Gastrocnemius medialis (tissue), 4 donors: ENCODE measurements at places on chromosomes 6 and 20. TPM values are rescaled to one million over a fixed set of nuclear protein-coding genes. Genes with fewer than 3 reads are reported as not detected.

DNA sequence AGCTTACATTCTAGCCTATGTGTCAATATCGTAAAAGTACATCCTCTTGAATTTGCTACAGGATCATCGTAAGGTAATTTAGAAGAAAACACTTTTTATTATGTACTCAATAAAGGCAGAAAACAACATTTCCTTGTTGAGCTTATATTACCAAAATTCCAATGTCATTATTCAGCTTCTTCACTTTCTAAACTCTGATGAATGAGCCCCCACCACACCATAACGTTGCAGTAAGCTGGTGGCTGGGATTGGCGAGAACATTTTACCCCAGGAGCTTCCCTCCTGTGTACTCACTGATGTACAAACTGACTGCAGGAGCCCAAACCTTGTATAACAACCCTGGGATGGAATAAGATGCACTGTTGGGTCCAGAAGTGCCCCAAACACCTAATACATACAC is 238.1 kb upstream of the MARCKS start:
- DNase-seq = no peak

DNA sequence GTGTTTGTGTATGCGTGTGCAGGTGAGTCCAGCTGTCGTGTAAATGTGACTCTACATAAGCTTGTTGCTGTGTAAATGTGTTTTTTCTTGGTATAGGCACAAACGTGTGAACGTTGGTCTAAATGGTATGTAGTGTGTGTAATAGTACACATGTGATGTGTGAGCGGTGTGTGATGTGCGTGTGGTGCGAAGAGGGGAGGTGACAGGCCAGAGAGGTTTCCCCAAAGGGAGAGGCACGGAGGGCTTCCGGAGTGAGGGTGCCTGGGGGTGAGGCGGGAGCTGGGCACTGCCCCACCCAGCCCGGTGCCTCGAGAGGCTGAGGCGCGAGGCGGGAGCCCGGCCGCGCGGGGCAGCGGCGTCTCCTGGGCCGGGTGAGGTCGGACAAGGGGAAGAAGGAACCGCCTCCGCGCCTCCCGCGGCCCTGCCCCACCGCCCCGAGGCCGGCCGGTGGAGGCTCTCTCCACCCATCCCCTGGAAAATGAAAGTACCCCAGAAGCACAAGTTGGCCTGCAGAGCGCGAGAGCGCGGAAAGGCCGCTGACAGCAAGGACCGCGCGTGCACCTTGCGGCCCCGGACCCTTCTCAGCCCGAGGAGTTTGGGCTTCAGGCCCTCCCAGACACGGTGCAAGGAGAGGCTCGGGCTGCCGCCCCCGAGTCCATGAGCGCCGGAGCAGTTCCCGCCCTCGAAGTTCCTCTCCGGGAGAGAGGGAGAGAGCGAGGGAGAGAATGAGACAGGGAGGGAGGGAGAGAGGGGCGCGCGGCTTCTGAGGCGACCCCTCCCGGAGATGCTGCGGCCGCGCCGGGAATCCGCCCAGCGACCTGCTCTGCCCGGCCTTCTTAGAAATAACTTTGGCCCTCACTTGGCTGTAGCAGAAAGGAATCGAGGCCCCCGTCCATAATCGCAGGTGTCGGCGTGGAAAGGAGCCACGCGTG is 43.2 kb upstream of the OSTM1 start:
- DNase-seq = no peak

DNA sequence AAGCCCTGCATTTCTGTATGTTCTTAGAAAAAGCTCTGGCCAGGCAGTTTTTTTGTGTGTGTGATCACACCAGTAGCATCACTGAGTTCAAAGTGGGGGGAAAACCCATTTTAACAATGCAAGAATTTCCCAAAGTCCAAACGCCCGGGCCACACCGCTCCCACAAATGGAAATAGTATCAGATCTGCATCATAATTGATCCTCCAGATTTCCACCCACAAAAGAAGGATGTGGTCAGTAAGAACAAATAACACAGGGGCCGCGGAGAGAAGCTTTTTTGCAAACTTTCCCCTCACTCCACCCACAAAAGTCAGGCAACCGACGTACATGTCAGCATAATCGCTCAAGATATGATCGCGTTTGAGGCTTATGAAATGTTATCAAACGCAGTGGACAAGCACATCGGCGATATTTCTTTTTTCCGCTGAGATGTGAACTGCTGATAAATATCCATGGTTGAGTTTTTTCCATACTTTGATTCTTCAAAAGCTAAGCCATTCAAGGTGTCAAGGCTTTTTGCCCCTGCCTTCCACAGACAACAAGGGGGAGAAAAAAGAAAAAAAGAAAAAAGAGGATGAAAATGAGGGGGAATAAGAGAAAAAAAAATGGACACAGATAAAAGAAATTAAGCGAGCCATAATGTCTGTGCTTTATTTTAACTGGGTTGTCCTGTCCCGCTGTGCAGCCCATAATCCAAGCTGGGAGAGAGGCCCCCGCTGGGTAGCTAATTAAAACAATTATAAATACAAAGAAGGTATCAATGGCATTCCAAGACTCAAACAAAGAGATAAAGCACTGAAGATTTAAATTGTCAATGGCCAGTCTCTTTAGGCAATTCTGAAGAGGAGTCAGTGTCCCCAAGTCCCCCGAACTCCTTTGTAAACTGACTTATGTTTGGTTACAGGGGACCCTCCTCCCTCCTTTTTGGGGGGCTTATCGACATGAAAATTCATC is 143.5 kb downstream of the ZFP64 start:
- DNase-seq = no peak

- peak; percentile 37 for DNase-seq
Measured at GRCh38 chr6:26240157-26241032, 124.6 kb upstream of the BTN3A2 start.

C20orf204 gene
- total RNA-seq = 0.66 TPM

DNA sequence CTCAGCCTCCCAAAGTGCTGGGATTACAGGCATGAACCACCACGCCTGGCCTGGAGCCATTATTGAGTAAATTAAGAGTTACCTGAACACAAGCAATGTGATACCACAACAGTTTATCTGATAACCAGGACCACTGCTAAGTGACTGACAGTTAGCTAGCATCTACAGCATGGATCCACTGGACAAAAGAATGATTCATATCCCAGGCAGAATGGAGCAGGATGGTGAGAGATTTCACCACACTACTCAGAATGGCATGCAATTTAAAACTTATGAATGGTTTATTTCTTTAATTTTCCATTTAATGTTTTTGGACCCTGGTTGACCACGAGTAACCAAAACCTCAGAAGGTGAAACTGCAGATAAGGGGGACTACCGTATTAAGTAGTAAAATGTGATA is 48.6 kb downstream of the RALGAPA2 start:
- no peak for DNase-seq

DNA sequence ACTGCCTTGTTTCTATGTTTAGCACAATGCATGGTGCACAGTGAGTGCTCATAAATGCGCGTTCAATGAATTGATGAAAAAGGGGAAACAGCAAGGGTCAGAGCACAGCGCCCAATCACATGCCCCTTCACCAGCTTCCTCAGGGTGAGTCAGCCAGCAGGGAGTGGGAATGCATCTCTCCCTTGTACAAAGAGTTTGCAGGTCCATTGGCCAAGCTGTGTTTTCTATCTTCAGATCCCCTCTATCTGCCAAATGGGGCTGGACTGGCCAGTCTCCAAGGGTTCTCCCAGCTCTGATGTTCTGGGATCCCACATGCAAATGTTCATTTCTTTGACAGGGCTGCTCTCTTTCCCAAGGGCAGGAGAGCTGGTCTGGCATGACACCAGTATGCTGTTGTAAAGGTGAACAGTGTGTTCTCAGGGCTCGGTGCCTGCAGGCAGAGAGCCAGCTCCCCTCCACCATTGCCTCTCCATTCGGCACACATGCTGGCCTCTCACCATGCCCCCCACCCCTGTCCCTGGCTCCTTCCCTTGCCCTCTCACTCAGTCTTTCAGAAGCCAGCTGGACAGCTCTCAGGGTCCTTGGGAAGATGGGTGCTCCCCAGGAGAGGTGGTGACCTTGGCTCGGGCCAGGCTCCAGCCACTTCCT is 25.0 kb downstream of the ANGPT4 start:
- peak; percentile 77 for DNase-seq

EEF1A2 gene
- 1,736 TPM for total RNA-seq
